ENCODE measurements at places on chromosomes 2 and 18. TPM values are rescaled to one million over a fixed set of nuclear protein-coding genes. Genes with fewer than 3 reads are reported as not detected.

The CD28 gene
- total RNA-seq, result 3.2 TPM

DNA sequence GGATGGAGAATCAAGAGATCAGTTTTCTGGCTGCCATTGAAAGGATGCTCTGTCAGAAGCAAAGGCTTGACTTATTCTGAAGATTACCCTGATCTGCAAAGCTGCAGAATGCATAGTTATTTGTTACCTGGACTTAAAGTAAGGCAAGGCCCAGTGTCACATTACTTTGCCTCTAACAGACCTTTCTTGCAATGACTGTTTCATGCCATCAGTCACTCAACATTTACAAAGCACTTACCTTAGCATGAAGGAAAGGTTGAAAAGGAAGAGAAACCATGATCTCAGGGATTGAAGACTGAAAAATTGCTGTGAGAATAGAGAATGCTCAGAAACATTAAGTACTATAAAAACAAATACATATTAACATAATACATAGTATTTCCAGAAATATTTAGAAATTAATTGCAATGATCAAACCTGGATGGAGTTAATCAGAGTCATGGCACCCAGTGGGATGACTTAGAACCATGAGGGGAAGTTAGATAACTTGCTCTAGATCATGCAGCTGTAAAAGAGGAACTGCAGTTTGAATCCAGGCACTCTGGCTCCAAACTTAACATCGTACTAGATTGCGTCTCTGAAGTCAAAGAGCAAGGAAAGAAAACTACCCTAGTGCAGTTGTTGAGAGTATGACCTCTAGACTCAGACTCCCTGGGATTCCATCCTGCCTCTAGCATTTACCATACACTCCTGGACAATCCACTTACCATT is 26.5 kb upstream of the FAM117B start:
- no peaks in the 10 kb centered on the region for H3K36me3 ChIP-seq
- peaks cover 10% of the 10 kb centered on the region for H3K27me3 ChIP-seq
- DNase-seq, result no peak
- H3K4me3 ChIP-seq, result no peak overlapping the region

DNA sequence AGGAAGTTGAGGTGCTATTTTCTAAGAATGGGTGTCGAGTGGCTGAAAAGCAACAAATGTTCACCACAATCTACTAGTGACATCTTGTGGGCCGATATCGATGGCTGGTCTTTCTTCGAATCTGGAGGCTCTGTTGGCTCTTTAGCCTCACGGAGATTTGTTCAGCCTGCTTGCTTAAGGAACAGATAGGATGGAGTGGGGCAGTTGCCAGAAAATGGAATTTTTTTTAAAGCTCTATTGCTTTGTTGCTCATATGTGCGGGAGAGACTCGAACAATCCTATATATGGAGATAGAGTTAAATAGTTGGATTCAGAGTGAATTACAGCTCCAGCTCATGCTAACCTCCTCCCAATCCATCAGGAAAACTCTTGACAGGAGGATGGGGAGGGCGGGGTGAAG is 70.9 kb upstream of the LYPD6B start:
- peaks cover 20% of the 10 kb centered on the region for H3K4me1 ChIP-seq
- H3K4me3 ChIP-seq, result no peak overlapping the region
- no peaks in the 10 kb centered on the region for H3K36me3 ChIP-seq

DNA sequence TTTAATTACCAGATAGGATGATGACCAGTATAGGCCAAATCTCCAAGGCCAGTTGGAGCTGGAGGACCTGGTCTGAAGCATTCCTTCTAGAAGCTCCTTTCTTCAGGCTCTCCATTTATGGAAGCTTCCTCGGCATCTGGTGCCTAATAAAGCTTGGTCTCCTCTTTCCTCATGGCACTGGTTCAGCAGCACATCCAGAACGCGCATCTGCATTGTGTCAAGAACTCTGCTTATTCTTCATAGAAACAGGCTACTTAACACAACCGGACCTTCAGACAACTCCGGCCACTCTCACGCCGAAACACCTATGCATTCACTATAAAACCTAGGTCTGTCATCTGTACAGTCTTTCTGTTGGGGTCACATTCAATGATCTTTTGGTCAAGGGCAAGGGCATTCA is 99.8 kb downstream of the COL6A3 start:
- no peak overlapping the region for H3K27ac ChIP-seq
- H3K4me1 ChIP-seq, result no peaks in the 10 kb centered on the region
- no peaks in the 10 kb centered on the region for H3K36me3 ChIP-seq
- DNase-seq, result no peak
- H3K27me3 ChIP-seq, result peaks cover 32% of the 10 kb centered on the region

DNA sequence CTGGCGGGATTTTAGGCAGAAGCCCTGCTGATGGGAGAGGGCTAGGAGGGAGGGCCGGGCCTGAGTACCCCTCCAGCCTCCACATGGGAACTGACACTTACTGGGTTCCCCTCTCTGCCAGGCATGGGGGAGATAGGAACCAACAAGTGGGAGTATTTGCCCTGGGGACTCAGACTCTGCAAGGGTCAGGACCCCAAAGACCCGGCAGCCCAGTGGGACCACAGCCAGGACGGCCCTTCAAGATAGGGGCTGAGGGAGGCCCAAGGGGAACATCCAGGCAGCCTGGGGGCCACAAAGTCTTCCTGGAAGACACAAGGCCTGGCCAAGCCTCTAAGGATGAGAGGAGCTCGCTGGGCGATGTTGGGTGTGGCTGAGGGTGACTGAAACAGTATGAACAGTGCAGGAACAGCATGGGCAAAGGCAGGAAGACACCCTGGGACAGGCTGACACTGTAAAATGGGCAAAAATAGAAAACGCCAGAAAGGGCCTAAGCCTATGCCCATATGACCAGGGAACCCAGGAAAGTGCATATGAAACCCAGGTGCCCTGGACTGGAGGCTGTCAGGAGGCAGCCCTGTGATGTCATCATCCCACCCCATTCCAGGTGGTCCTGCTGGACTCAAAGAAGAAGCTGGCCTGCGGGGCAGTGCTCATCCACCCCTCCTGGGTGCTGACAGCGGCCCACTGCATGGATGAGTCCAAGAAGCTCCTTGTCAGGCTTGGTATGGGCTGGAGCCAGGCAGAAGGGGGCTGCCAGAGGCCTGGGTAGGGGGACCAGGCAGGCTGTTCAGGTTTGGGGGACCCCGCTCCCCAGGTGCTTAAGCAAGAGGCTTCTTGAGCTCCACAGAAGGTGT is 8.5 kb downstream of the PROC start:
- no peaks in the 10 kb centered on the region for H3K36me3 ChIP-seq
- H3K27me3 ChIP-seq, result peaks cover 16% of the 10 kb centered on the region
- no peak overlapping the region for H3K27ac ChIP-seq

DNA sequence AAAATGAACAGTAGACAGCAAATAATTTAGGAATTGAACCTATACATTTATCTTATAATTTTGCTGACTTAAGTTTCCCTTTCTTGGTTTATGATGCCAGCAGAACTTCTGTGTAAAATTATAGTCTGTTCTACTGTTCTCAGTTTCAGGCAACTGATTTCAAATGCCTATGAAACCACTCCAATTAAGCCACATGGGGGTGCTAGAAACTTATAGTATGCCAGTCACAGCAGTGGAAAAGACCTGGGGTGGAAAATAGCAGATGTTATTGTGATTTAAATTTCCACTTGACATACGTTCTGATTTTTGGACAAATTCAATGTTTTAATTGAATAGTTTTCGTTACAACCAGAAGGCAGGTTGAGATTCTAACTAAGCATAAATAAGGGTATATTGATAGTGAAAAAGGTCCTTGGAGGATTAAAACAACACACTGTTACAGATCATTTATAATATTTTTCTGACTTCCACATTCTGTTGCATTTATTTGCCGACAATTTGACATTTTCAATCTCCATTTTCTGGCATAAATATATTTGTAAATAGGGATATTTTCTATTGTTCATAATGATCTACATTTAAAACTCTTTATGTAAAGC is 61.4 kb downstream of the CPS1 start:
- no peak overlapping the region for H3K4me3 ChIP-seq
- peaks cover 6% of the 10 kb centered on the region for H3K36me3 ChIP-seq
- H3K27me3 ChIP-seq, result no peaks in the 10 kb centered on the region
- DNase-seq, result no peak

- no peak overlapping the region for H3K27ac ChIP-seq
- H3K4me1 ChIP-seq, result no peaks in the 10 kb centered on the region
- H3K27me3 ChIP-seq, result no peaks in the 10 kb centered on the region
- no peak overlapping the region for H3K4me3 ChIP-seq
Measured at GRCh38 chr2:42846932-42847595, 54.7 kb upstream of the HAAO start.

- H3K4me1 ChIP-seq, result peaks cover 57% of the 10 kb centered on the region
- no peaks in the 10 kb centered on the region for H3K27me3 ChIP-seq
- H3K4me3 ChIP-seq, result no peak overlapping the region
- H3K36me3 ChIP-seq, result peaks cover 28% of the 10 kb centered on the region
Measured at GRCh38 chr2:161974461-161974860, 99.6 kb downstream of the DPP4 start.

The IL36G gene
- not detected for total RNA-seq

The FNDC4 gene
- not detected for total RNA-seq

All from natural killer cell treated with Interleukin-12 subunit alpha and Interleukin-12 subunit beta and Interleukin-15 and Interleukin-18, amount 100 ng/mL, for 72 hours (primary cell).